ENCODE measurements at places on chromosomes 13 and 19.

DNA sequence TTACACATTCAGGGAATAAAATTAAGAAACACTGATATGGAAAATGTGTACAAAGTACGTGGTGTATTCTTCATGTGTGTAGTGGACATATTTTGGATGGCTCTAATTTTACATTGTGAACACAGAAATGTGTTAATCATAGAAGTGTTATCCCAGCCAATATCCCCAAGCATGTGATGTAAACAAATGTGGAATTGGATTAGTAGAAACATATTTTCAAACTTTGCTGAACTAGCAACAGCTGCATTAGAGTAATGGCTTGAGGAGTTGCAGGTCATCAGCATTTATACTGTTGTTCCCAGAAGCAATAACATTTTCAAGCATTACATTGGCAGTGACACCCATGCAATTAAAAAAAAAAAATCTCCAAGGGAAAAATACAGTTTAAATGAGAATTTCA, 600.6 kb downstream of the SLITRK1 start:
- DNase-seq: no peak

DNA sequence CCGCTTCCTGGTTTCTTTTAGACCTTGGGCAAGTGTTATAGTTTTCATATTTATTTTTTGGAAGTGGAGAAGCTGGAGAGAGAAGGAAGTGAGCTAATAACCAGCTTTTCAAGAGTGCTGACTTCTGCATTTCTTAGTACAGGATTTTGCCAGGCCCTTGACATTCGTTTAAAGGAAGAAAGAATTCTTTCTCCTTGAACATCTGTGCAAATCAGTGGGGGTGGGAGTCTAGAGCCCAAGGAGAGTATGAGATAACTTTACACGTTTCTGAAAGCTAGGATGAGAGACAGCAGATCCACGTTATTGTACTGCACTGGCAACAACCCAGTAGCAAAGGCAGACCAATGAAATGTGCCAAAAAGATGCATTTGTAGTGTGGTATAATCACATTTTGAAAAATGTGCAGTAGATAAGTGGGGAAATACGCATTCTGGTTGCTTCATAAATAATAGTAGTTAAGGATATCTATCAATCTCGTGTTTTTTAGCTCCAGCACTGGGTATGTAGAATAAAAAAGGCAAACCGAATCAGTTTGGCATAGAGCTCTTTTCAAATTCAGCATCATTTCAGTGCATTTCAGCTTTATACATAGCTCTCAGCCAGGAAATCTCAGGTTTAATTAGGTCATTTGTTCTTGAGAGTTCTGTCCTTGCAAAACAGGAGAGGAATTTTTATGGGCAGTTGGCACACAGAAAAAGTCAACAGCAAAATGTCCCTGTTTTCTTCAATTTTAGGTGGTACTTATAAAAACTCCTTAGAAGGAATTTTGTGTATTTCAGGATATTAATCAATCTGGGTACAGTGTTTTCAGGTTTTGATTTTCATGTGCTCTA, 4.3 kb downstream of the RNF113B start:
- no peak for DNase-seq

- no peak for DNase-seq
Observed at GRCh38 chr19:51421229-51422052, 4.0 kb upstream of the SIGLEC10 start.

DNA sequence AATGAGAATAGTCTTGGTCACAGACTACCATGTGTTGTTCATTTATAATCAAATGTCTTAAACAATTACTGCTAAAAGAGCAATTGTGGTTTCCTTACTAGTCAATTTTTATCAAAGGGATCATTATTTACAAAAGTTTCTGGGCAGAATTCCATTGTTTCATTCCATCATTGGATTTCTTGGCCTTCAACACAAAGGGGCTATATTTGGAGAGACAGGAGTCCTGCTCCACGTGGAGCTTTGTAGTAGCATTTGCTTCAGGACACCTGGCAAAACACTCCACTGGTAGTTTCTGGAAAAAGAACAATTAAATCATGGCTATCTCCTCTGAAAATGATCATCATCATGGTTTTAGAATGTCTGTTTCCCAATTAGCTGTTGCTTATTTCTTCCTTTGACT, 22.3 kb upstream of the STARD13 start:
- no peak for DNase-seq

- DNase-seq: peak; percentile 62
Observed at GRCh38 chr13:89763005-89763404, 1584.5 kb upstream of the MIR17HG start.

DNA sequence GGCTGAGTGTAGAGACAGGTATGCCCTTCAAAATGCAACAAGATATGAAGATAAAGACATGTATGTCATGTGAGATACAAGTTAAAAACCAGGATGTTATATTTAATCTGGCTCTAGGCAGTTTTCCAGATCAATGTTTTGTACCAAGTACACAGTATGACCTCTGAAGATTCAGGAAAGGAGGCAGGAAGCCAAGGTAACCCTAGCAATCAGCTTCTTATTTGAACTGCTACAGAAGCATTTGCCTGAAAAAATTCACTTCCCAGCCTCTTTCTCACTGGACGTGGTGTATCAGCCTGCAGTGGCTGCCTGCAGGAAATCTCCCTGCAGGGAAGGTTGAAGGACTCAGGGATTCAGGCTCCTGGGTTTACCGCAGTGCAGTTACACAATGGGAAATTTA, 24.1 kb downstream of the OLFM4 start:
- DNase-seq: no peak

DNA sequence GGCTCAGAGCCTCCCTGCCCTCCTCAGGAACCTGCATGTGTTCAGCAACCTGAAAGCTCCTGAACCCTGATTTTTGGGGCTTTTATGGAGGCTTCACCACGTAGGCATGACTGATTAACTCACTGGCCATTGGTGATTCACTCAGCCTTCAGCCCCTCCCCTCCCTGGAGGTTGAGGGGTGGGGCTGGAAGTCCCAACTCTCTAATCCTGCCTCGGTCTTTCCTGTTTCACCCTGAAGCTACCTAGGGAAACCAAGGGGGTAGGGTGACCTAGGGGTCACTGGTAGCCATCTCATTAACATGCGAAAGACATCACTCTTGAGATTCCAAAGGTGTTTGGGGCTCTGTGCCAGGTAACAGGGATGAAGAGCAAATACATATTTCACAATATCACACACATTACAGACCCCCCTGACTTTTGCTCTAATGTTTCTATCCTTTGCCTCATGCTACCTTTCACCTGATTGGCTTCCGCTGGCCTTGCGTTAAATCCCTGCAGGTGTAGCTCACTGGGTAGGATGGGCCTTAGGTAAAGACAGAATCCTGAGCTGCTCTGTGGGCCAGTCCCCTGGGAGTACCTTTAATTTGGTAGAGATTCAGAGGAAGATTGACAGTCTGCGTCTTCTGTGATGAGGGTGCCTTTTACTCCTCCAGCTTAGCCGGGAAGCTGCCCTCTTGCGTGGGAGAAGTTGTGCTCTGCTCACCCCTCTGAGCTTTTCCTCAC, 260.6 kb downstream of the ATP8A2 start:
- no peak for DNase-seq

DNA sequence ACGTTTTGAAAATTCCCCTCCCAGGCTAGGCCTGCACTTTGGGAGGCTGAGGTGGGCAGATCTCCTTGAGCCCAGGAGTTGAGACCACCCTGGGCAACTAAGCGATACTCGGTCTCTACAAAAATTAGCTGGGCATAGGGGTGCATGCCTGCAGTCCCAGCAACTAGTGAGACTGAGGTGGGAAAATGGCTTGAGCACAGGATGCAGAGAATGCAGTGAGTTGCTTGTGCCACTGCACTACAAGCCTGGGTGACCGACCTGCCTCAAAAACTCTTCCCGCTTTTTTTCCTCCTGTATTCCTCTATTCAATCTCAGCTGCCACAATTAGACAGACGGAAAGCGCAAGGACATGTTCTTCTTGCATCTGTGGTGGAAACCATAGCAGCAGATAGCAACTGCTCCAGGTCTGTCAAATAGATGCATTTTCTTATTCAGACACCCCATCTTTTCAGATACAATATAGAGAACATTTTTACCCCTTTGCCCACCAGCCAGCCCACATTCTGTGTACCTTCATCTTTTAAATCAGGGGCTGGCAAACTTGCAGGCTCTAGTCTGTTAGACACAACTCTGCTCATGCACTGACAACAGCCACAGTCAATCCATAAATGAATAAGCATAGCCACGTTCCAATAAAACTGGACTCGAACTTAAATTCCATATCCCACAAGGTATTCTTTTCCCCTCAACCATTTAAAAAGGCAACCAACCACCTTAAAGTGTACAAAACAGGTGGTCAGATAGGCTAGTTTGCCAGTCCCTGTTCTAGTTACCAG, 4.8 kb downstream of the TPT1 start:
- no peak for DNase-seq

DNA sequence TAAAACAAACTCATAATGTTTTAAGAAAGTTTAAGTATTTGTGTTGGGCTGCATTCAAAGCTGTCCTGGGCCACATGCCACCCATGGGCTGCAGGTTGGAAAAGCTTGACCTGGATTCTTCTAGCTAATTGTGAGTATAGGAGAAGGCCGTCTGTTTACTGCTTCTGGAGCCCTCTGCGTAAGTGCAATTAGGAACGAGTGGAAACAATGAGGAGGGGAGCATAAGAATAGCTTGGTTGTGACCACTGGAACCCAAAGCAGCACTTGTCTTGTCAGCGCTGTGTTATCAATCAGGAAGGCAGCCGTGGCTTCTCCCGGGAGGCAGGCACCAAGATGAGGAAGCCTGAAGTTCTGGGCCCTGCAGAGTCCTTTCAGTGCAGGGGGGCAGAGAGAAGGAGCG, 110.4 kb upstream of the MBNL2 start:
- DNase-seq: no peak

DNA sequence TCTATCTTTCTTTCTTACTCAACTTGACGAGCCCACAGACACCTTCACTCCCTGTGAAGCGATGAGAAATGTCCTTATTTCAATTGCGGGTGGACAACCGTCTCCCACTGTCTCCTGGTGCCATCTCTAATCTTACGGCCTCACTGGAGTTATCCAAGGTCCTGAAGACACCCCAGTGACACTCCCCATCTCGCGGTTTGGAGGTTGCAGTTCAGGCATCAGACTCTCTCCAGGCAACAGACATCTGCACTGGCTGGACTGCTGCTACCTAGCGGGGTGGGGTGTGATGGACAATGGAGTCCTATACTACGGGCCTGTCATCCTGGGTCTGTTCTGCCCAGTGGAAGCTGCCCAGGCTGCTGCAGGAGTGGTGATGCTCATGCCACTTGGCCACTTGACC, 18.3 kb upstream of the IRS2 start:
- DNase-seq: no peak

DNA sequence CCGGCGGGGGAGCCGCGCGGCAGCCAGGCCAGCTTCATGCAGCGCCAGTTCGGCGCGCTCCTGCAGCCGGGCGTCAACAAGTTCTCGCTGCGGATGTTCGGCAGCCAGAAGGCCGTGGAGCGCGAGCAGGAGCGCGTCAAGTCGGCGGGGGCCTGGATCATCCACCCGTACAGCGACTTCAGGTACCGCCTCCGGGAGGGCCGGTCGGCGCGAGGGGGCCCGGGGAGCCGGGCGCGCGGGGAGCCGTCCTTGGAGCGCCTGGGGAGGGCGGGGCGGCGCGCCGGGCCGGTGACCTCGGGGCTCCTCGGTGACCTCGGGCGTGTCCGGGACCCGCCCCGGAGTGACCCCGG, 690 bp downstream of the HCN2 start:
- DNase-seq: peak; percentile 59

DNA sequence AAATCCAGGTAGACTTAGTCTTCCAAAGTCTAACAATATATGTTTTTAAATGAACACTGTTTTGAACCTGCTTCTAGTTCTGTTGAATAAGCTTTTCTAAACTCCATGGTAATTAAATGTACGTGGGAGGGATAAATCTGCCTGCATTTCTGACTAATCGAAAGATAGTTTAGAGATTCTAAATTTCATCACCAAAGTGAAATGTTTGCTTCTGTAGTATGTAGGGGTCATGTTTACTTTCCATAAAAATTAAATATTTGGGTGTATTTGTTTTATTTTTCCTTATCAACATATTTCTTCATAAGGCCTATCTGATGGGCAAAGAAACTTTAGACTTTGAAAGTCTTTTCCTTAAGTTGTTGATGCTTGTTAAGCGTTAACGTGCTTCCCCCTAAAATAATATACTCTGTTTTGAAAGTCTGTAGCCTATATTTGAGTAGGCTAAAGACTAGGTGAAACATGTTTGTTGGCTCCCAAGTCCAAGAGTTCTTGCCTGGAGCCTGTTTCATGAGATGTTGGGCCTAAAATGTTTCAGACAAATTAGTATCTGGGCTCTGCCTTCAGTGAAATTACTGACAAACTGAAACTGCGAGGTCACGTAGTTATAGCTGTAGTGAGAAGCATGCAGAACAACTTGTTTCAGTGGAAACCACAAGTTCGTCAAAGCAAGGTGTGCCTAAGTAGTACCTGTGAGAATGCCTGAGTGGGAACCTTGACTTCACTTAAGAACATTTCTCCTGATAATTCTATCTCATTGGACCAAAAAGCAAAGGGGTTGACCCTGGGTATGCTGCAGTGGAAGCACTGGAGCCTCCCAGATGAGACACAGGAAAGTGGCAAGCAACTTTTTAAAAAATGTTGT, 126.2 kb downstream of the LMO7 start:
- peak; percentile 90 for DNase-seq

Measured in epithelial cell of esophagus (primary cell).